HTR-8/SVneo (cell line): ENCODE measurements at places on chromosomes 11 and 22.

- DNase-seq: no peak
Observed at GRCh38 chr11:34565417-34566207, 52.0 kb upstream of the ELF5 start.

DNA sequence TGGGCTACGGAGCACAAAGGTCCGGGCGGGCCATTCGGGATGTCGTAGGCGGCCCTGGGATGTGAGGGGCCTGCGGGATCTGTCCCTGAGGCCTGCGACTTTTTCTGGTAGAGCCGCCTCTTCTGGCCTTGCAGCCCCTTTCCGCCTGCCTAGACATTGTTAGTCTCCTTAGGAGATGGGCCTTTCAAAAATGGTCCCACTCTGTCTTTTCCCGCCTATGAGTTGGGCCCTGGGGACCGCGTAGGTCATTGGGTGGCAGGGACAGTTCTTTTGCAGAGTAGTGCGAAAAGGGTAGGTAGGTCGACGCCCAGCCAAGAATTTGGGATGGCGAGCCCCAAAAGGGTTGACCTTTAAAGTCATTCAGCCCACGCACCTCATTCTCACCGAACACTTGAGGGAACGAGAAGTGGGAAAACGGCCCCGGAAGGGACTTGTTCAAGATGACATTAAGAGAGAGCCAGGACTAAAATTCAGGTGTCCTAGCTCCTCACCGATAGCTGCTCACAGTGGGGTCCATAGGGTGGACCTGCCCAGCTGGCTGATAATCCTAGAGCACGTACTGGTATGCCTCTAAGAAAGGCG, 785 bp downstream of the OTUB1 start:
- DNase-seq: no peak

GRCh38 chr11:94186342-94187203, 57.9 kb downstream of the PANX1 start:
- DNase-seq: no peak

GRCh38 chr22:38937036-38937435, 20.4 kb upstream of the APOBEC3A start:
- no peak for DNase-seq

DNA sequence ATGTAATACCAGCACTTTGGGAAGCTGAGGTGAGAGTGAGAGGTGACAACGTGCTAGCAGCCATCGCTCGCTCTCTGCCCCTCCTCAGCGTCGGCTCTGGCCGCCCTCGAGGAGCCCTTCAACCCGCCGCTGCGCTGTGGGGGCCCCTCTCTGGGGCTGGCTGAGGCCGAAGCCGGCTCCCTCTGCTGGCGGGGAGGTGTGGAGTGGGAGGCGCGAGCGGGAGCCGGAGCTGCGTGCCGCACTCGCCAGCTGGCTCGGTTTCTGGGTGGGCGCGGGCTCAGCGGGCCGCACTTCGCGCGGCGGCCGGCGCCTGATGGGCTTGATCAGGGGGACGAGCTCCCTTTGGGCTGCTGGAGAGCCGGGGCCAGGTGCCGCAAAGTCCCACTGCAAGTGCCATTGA, 98.9 kb upstream of the UBASH3B start:
- no peak for DNase-seq

DNA sequence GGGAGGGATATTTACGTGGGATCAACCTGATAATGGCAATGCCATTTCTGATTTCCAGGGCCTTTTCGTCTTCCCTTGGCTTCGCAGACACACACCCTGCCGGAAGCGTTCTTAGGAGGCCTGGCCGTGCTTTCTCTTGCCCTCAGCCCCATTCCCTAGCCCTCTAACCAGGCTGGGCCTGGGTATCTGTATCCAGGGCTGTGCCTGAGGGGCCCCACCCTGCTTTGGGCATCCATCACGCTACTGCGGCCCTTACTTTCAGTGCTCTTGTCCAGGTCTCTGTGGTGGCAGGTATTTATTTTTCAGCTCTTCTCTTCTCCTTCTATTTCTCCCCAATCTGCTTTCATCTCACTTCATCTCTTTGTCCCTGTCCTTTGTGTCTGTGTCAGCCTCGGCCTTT, 105.0 kb downstream of the ZBTB16 start:
- DNase-seq: no peak

- no peak for DNase-seq
Observed at GRCh38 chr11:35274909-35275785, 136.2 kb downstream of the CD44 start.

DNA sequence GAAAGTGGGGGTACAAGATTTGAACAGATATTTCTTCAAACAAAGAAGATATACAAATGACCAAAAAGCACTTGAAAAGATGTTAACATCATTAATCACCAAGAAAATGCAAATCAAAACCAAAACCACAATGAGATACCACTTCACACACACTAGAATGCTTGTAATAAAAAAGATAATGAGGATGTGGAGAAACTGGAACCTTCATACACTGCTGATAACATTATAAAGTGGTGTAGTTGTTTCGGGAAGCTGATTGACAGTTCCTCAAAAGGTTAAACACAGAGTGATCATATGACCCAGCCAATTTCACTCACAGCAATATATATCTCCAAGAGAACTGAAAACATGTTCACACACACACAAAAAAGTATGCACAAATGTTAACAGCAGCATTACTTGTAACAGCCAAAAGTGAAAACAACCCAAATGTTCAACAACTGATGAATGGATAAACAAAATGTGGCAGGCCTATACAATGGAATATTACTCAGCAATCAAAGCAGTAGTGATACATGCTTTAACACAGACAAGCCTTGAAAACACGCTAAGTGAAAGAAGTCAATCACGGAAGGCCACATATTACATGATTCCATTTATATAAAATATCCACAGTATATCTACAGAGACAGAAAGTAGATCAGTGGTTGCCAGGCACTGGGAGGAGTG, 15.1 kb downstream of the PITPNB start:
- no peak for DNase-seq

- DNase-seq: no peak
Observed at GRCh38 chr22:24240381-24240780, 4.5 kb downstream of the GGT5 start.

DNA sequence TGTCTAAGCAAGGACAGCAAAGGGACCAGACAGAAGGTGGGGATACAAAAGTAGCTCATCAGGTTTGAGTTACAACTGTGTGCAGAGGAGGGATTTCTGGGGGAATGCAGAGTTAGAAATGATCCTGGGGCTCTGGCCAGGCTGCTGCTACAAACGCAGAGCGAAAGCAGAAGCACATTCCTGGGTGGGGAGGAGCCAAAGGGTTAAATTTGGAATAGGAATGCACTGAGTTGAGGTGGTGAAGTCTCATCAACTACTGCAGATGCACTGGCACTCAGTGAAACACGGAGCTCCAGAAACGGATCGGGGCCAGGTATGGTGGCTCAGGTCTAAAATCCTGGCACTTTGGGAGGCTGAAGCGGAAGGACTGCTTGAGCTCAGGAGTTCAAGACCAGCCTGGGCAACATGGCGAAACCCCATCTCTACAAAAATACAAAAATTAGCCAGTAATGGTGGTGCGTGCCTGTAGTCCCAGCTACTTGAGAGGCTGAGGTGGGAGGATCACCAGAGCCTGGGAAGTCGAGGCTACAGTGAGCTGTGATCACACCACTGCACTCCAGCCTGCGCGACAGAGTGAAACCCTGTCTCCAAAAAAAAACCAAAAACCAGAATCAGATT, 3.2 kb downstream of the CHKA start:
- DNase-seq: no peak

DNA sequence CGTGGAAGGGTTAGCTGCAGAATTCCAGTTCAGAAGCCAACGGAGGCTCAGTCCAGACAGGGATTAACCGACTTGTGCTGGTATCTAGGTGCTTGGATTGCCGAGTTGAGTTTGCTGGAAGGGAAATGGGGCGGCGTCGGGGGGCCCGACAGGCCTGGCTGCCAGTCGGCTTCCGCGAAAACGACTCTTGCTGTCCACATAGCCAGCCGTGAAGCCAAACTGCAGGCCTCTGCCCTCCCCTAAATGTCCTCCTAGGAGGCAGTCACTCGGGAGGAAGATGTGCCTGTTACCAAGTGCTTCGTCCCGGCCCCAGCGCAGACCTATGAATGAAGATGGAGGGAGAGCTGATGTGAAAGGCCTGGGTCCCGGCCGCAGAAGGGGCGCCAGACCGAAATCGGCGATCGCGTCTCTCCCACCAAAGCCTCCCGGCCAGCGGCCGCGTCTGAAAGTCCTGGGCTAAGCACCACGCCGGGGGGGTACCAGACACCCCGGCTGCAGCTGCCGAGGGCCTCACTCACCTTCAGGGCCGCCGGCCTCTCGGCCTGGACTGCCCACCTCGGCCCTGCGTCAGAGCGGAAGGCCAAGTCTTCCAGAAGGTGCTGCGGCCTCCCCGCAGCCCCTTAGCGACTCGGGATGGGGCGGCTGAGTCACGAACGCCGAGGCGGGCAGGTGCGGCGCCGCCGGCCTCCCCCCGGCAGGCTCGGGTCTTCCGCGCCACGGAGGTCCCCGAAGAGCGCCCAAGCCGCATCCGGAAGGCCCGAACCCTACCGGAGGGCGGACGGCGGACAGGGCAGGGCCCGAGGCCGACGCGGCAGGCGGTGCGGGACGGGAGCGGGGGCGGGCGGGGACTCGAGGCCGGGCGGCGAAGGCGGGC, 7.5 kb downstream of the DPAGT1 start:
- no peak for DNase-seq

DNA sequence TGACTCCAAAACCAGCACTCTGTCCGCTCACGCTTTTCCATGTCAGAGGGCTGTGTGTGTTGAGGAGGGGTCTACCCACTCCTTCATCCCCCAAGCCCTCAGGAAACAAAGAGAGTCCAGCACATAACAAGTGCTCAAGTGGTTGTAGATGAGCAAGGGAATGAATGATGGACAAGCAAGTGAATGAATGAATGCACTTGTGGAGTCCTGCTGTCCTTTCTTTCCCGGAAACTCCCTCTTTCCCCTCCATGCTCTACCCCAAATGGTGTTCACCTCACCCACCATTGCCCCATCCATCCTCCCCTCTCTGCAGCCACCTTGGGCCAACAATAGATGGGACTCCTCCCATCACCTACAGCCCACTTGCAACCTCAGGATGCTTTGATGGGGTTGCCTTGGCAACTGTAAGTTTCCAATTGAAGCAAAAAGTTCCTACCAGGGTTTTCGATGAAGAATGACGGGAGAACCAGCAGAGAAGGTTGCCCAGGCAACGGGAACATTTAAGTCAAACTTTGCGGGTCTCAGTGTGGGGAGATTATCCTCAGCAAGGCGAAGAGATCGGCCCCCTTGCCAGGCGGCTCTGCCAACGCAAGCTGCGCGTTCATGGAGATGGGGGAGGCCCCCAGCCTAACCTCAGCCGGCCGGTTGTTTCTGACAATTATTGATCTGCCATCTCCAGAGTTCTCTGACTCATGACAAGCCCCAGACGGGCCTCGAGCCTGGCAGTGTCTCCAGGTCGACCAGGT, 51.1 kb downstream of the MCM5 start:
- DNase-seq: no peak

DNA sequence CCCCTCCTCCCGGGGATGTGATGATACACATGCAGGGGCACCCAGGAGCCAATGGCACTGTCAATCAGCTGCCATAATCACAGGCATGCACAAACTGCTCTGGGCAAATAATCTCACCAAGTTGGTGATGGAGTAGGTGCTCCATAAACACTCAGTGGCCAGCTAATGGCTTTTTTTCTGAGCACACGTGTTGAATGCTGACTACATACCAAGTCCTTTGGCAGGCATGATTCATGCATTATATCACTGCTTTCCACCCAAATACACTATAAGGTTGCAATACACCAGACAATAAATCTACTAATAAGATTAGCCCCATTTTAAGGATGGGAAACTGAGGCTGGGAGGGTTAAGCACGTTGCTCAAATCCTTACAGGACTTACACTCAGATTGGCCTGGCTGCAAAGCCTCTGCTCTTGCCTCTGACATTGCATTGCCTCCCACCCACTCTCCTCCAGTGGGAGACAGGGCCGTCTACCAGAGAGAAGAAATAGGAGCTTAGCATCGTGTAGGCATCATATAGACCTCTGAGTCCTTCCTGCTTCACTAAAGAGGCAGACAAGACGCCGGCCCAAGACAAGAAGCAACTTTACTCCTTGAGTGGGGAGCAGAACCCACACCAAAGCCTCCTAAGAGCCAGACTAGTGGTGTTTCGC, 32.7 kb upstream of the ACCSL start:
- no peak for DNase-seq

DNA sequence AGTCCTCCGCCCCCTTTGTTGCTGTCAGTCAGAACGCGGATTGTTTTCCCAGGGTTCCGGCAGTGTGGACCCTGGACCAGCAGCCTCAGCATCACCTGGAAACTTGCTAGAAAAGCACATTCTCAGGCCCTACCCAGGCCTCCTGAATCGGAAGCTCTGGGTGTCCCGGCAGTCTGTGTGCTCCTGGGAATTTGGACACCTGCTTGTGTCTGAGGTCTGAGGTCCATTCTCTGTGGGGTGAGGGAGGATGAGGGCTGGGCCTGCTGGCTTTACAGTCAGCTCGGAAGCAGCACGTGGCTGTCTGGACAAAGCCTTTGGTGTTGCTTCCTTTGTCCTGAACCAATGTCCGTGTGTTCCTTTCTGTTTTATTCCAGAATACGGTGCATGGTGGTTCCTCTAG, 299.7 kb downstream of the TBC1D22A start:
- no peak for DNase-seq

DNA sequence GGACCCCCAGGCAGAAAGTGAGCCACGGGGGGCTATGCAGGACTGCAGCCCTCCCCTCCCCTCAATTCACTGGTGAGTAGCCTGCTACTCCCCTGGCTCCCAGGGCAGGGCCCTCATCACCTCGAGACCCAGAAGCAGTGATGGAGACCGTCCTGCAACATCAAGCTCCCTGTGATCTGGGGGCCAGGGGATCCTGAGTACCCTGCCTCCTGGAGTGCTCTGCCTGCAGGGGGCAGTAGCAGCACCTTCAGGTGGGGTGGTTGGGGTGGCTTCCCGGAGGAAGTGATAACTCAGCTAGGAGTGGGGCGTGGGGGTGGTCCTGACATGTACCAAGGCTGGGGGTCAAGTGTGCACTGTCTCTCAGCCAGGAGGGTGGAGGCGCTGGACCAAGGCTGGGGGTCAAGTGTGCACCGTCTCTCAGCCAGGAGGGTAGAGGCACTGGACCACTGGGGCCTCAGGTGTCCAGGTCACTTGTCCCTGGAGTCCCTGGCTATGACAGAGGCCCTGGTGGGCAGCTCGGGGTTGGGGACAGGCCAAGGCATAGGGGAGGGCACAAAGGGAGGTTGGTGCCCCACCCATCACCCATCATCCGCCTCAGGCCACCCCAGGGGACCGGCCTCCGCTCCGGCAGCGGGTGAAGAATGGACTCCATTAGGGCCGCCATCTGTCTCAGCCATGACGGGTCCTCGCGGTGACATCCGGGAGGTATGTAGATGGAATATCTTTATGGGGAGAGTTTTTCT, 9.4 kb downstream of the RTN4R start:
- no peak for DNase-seq
